ENCODE measurements at places on chromosomes 5 and 9. TPM values are rescaled to one million over a fixed set of nuclear protein-coding genes. Genes with fewer than 3 reads are reported as not detected.

DNA sequence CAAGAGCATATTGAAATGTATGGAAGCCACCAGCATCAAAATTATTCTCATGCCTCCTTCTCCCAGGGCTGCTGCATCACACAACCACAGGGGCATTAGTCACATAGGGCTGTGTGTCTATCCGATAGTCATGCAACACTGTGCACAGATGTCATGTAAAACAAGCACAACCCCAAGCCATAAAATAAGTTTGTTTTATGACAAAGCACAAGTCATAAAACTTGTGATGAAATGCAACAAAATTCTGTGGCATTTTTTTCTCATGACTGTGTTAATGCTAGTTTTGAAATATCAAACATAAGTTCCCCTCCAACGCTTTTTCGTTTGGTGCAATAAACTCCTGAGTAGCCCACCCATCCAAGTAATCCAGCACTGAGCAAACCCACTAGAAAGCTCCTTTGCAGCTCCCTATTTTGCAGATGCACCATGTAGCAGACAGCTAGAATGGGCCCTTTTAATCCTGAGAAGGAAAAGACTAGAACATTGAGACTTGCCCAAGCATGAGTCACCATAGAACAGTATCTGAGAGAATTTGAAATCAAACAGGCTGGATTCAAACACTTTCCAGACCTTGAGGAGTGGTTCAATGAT lies 93.3 kb upstream of the ZNF366 start:
- no peak for DNase-seq

GRCh38 chr5:99763021-99763774 lies 772.0 kb upstream of the FAM174A start:
- no peak for DNase-seq

GRCh38 chr9:93941493-93941892 lies 13.7 kb downstream of the BARX1 start:
- DNase-seq = no peak

GRCh38 chr9:101508211-101508610 lies 25.4 kb upstream of the RNF20 start:
- no peak for DNase-seq

- DNase-seq = no peak
These were observed 48.5 kb downstream of the NEK6 start for GRCh38 chr9:124306098-124306735.

DNA sequence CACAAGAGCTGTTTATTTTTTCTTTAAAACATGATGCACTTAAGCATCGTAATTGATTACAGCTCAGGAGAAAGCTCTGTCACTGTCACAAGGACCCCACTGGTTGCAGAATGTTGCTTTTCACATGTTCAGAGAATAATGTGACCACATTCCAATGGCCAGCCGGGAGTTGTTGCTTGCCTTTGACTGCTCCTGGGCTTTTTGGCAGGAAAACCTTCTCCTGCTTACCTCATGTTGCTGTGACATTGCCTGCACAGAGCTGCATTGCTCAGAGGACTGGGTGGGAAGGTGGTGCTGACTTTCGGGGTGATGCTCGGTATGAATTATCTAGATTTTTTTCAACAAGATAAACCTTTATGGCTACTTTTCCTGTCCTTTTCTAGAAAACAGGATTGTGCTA lies 88.2 kb downstream of the PALM2AKAP2 start:
- DNase-seq = no peak

- DNase-seq = no peak
These were observed 159.7 kb downstream of the DAB2IP start for GRCh38 chr9:121811140-121811539.

DNA sequence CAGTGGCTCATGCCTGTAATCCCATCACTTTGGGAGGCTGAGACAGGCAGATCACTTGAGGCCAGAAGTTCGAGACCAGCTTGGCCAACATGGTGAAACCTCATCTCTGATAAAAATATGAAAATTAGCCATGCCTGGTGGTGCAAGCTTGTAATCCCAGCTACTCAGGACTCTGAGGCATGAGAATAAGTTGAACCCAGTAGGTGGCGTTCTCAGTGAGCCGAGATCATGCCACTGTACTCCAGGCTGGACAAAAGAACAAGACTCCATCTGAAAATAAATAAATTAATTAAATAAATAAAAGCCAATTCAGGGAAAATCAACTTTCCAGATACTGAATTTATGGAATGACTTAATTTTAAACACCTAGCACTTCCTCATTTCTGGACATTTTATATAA lies 1722.1 kb downstream of the MAT2B start:
- no peak for DNase-seq

- no peak for DNase-seq
These were observed 1.1 kb downstream of the DIAPH1 start for GRCh38 chr5:141617682-141618029.

DNA sequence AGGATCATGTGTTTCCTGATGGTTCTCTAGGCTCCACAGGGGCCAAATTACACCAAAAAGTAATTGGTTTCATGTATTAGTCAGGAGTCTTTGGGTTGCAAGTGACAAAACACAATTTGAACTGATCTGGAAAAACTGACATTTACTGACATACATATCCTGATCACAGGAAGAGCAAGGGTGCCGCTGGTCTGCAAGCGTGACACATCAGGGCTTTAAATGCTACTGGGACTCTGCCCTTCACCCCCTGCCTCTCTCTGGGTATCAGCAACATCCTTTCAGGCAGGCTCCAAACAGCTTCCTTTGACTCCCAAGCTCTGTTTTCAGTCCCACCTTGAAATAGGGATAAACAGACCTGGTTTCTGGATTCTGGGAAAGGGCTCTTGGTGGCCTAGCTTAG lies 197.5 kb downstream of the PALM2AKAP2 start:
- DNase-seq = no peak

- DNase-seq = no peak
These were observed 22.1 kb downstream of the NTRK2 start for GRCh38 chr9:84691634-84692033.

SURF4 gene
- 96.0 TPM for total RNA-seq

ECM2 gene
- total RNA-seq = 18.5 TPM

COL23A1 gene
- 5.7 TPM for total RNA-seq

TMCO6 gene
- 10.6 TPM for total RNA-seq

Data from right atrium auricular region (tissue), 2 donors.